Neural progenitor cell (in vitro differentiated cells): ENCODE measurements at places on chromosomes 13 and 19. TPM values are rescaled to one million over a fixed set of nuclear protein-coding genes. Genes with fewer than 3 reads are reported as not detected.

- H3K4me3 ChIP-seq, result no peak within 1 kb of the TSS
- no peaks in the 10 kb centered on the region for H3K27me3 ChIP-seq
- H3K36me3 ChIP-seq, result no peaks in the 10 kb centered on the region
- H3K4me1 ChIP-seq, result no peaks in the 10 kb centered on the region
Observed at GRCh38 chr19:4559569-4559968, at the start of gene SEMA6B. Gene SEMA6B (minus strand): TSS chr19:4559684. CDS start chr19:4558457, 1,227 bp downstream.

GRCh38 chr13:97629601-97630272 is 195.8 kb downstream of the RAP2A start:
- H3K27me3 ChIP-seq, result no peaks in the 10 kb centered on the region
- DNase-seq, result no peak
- no peak overlapping the region for H3K4me3 ChIP-seq
- no peaks in the 10 kb centered on the region for H3K4me1 ChIP-seq
- H3K27ac ChIP-seq, result no peak overlapping the region

- no peaks in the 10 kb centered on the region for H3K27me3 ChIP-seq
- H3K4me1 ChIP-seq, result no peaks in the 10 kb centered on the region
- no peaks in the 10 kb centered on the region for H3K36me3 ChIP-seq
- H3K4me3 ChIP-seq, result no peak overlapping the region
Observed at GRCh38 chr13:44868397-44868796, 120.9 kb downstream of the NUFIP1 start.

- peaks cover 8% of the 10 kb centered on the region for H3K4me1 ChIP-seq
- H3K4me3 ChIP-seq, result peak within 1 kb of the TSS; percentile 86
- no peak within 1 kb of the TSS for H3K27ac ChIP-seq
- H3K27me3 ChIP-seq, result no peaks in the 10 kb centered on the region
Observed at GRCh38 chr19:18683109-18683957, at the start of gene CRTC1. Gene CRTC1 (plus strand): TSS chr19:18683680. CDS start chr19:18683703, 23 bp downstream.

Gene B3GNT3
- total RNA-seq, result not detected in 2 replicates

DNA sequence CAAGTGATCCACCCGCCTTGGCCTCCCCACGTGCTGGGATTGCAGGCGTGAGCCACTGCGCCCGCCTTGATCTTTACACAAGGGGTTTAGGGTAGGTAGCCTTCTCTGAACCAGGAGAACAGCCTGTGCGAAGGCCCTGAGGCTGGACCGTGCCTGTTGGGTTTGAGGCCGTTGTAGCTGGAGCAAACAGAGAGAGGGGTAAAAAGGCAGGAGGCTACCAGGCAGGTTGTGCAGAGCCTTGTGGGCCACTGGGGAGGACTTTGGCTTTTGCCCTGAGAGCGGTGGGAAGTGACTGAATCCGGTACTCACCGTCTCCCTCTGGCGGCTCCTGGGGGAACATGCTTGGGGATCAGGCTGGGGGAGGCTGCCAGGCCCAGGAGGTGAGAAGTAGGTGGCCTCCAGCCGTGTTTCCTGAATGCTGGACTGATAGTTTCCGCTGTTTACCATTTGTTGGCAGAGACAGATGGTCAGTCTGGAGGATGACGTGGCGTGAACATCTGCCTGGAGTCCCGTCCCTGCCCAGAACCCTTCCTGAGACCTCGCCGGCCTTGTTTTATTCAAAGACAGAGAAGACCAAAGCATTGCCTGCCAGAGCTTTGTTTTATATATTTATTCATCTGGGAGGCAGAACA is 24.6 kb downstream of the SPC24 start:
- peaks cover 14% of the 10 kb centered on the region for H3K36me3 ChIP-seq
- no peak overlapping the region for H3K27ac ChIP-seq
- H3K4me1 ChIP-seq, result no peaks in the 10 kb centered on the region
- DNase-seq, result peak; percentile 75
- H3K4me3 ChIP-seq, result no peak overlapping the region

GRCh38 chr13:106619688-106620555 is 52.0 kb upstream of the ARGLU1 start:
- peaks cover 24% of the 10 kb centered on the region for H3K4me1 ChIP-seq
- H3K4me3 ChIP-seq, result no peak overlapping the region
- DNase-seq, result peak; percentile 79
- no peaks in the 10 kb centered on the region for H3K27me3 ChIP-seq
- no peak overlapping the region for H3K27ac ChIP-seq
- H3K36me3 ChIP-seq, result no peaks in the 10 kb centered on the region

Gene VSIG10L
- 2.7 and 6.0 TPM in 2 replicates for total RNA-seq

Gene ZNF835
- not detected in 2 replicates for total RNA-seq

GRCh38 chr13:28410096-28410495 is 84.8 kb downstream of the FLT1 start:
- H3K4me1 ChIP-seq, result peaks cover 8% of the 10 kb centered on the region
- no peak overlapping the region for H3K27ac ChIP-seq
- no peak for DNase-seq
- no peaks in the 10 kb centered on the region for H3K36me3 ChIP-seq

DNA sequence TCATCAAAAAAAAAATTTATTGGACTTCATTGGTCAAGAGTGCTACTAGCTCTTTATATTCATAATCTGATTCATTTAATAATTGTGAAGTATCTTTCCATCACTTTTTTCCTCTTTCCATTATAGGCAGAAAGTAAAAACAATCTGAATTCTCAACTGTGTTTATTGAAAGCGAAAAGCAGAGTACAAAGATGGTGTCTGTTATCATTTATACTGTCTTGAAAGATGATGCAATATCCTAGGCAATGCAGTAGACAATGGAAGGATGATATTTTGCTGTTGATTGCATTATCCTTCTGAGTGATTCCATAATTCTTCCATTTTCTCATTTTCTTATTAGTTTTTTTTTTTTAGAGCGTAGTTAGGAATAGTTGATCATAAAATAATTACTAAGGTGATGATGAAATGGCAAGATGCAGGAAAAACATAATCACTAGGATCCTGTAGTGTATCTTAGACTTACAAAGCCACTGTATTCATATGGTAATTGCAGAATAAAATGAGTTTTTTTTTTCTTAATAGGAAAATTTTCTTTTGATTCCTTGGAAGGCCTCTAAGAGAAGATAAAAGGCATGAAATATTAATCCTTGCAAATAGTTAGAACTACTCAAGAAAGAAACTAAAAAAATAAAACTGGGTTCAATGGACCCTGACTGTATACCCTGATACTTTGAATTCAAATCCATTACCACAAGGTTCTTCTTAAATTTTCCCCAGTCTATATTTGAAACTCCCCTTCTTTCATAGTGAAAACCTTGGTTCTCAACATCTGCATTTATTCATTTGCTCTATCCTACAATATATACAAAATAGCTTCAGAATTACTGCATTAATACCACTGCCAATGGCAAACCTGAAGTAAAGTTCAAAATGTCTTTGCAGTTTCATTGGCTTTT is 11.6 kb downstream of the URI1 start:
- no peak overlapping the region for H3K4me3 ChIP-seq
- H3K27me3 ChIP-seq, result no peaks in the 10 kb centered on the region
- no peak for DNase-seq
- no peak overlapping the region for H3K27ac ChIP-seq
- H3K36me3 ChIP-seq, result no peaks in the 10 kb centered on the region

Gene ZNF726
- 0.31 TPM in 1 of 2 replicates, not detected in the other for total RNA-seq

Gene CLIP3
- total RNA-seq, result 8.2 and 17.7 TPM in 2 replicates

DNA sequence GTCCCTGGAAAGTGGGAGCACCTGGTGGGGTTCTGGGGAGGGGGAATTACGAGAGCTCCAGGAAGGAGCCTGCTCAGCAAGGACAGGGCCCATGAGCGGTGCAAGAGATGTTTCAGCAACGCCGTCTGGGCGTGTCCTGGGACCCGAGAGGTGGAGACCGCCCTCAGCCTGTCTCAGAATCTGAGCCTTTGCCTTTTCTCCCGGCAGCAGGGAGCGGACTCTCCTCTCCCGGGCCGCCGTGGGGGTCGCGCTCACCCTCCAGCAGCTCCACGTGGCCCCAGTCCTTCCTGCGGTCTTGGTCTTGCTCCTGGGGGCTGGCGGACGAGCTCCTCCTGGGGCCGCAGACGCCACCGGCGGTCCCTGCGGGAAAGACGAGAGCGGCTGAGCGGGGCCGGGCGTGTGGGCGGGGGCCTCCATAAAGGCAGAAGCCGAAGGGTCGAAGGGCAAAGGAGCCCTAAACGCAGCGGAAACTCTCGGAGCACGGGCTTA is 714 bp downstream of the POLRMT start:
- H3K4me3 ChIP-seq, result peak overlapping the region; percentile 92
- peak; percentile 77 for DNase-seq
- H3K27ac ChIP-seq, result no peak overlapping the region
- H3K36me3 ChIP-seq, result no peaks in the 10 kb centered on the region
- peaks cover 12% of the 10 kb centered on the region for H3K27me3 ChIP-seq

DNA sequence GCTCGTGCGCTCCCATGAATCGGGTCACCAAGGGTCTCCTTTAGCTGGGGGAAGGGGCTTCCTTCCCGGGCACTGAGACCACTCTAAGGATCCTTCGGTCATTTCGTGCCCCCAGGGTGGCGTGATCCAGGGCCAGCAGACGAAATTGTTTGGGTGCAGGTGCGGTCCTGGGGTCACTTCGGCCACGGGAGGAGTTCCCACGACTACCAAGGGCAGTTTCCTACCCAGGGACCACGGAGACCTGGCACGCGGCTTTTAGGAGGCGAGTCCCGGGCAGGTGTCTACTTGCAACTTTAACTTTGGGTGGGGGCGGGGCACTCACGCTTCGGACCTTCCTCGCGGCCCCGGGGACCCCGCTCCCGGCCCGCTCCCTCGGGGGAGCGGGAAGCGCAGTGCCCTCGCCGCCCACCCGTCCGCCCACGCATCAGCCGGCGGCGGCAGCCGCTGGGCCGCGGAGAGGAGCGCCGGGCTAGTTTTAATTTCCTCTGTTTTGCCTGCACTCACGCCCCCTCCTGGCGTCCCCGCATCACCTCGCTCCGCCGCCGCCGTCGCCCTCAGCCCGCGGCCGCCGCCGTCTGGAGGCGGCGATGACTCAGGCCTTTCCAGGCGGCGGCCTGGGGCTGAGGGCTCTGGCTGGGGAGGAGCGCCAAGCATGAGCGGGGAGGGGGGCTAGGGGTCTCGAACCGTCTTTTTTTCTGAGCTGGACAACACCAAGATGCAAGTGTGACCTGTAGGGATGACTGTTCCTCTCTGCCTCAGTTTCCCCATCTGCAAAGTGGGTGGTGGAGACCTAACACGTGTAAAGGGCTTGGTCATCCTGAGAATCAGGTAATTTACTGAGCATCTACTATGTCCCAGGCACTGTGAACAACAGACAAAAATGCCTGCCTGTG is 21.8 kb downstream of the OLFM2 start:
- H3K36me3 ChIP-seq, result no peaks in the 10 kb centered on the region
- H3K4me3 ChIP-seq, result peak overlapping the region; percentile 66
- peak; percentile 93 for DNase-seq
- H3K27ac ChIP-seq, result no peak overlapping the region
- peaks cover 41% of the 10 kb centered on the region for H3K27me3 ChIP-seq

DNA sequence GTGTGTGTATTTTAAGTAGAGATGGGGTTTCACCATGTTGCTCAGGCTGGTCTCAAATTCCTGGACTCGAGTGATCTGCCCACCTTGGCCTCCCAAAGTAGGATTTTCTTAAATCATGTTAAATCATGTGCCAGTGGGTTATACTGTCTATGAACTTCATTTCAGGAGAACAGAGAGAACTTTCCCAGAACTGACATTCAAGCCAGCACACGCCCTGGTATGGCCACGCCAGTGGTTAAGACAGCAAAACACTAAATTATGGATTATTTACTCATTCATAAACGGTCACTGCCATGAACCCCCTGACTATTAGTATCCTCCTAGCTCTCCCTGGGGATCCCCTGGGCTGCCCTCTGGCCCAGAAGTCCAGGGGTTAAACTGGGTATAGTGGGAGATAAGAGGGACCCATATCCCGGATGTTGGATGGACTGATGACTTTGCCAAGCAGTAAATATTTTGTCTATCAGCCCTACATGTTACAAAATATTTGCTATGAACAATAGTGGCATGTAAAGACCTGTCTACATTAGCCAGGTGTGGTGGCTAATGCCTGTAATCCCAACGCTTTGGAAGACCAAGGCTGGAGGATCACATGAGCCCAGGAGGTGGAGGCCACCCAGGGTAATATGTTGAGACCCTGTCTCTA is 16.1 kb upstream of the STRN4 start:
- H3K4me1 ChIP-seq, result no peaks in the 10 kb centered on the region
- no peaks in the 10 kb centered on the region for H3K36me3 ChIP-seq
- no peaks in the 10 kb centered on the region for H3K27me3 ChIP-seq
- H3K27ac ChIP-seq, result no peak overlapping the region

Gene HIF3A
- 6.7 and 18.0 TPM in 2 replicates for total RNA-seq

DNA sequence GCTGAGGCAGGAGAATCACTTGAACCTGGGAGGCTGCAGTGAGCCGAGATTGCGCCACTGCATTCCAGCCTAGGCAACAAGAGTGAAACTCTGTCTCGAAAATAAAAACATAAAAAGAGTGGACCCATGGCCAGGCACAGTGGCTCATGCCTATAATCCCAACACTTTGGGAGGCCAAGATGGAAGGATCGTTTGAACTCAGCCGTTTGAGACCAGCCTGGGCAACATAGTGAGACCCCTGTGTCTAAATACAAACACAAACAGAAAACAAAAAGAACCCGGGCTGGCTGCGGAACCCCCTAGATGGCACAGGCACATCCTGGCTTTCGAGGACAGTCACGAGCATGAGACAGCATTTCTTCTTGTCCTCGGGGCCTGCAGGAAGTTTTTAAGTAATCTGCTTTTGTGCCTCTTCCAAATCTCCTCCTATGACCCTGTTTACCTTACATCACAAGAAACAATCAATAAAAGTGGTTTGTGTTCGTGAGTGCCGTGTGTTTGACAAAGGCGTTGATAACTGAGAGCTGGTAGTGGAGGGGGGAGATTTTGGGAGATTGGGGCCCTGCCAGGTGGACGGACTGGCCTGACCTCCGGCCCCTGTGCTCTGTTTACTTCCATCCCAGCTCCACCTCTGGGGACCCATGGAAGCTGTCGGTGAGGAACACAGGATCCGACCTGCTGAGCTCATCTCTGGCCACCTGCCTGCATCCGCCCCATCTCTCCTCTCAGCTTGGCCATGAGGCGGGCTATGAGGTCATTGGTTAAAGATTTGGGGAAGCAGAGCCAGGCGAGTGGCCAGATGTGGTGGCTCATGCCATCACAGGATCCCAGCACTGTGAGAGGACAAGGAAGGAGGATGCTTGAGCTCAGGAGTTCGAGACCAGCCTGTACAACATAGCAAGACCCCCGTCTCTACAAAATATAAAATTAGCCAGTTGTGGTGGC is 5.9 kb upstream of the GDF15 start:
- no peak overlapping the region for H3K27ac ChIP-seq
- no peaks in the 10 kb centered on the region for H3K4me1 ChIP-seq
- no peak overlapping the region for H3K4me3 ChIP-seq
- H3K36me3 ChIP-seq, result no peaks in the 10 kb centered on the region

DNA sequence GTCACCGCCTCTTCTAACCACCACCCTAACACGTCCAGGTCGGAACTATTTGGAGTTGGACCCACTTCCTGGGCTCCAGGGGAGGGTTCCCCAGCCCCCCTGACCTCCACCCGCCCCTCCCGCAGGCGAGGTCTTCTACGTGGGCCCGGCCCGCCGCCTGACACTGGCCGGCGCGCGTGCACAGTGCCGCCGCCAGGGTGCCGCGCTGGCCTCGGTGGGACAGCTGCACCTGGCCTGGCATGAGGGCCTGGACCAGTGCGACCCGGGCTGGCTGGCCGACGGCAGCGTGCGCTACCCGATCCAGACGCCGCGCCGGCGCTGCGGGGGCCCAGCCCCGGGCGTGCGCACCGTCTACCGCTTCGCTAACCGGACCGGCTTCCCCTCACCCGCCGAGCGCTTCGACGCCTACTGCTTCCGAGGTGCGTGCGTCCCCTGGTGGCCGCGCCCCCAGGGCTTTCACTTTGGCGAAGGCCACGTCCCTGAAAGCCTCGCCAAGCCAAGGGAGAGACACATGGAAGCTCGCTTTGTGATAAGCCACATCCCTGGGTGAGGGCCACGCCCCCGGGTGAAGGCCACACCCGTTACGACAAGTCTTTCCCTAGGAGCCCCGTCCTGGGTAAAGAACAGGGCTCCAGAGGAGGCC is 13.2 kb downstream of the NCAN start:
- no peaks in the 10 kb centered on the region for H3K4me1 ChIP-seq
- H3K36me3 ChIP-seq, result no peaks in the 10 kb centered on the region
- peaks cover 57% of the 10 kb centered on the region for H3K27me3 ChIP-seq
- H3K4me3 ChIP-seq, result peak overlapping the region; percentile 46
- H3K27ac ChIP-seq, result no peak overlapping the region
- peak; percentile 91 for DNase-seq
